ENCODE measurements at places on chromosomes 12 and 14. TPM values are rescaled to one million over a fixed set of nuclear protein-coding genes. Genes with fewer than 3 reads are reported as not detected.

Gene RPS6KA5
- total RNA-seq = 49.6 TPM

Gene P2RX7
- 12.0 TPM for total RNA-seq

Gene HSPB8
- not detected for total RNA-seq

Gene SOCS2
- total RNA-seq = 52.2 TPM

Gene SAMD15
- not detected for total RNA-seq

Gene KLHL33
- total RNA-seq = not detected

Gene MMAB
- 23.3 TPM for total RNA-seq

Gene CPM
- 7.7 TPM for total RNA-seq

Gene TMEM229B
- total RNA-seq = 23.3 TPM
